Activated CD4-positive, alpha-beta T cell treated with anti-CD3 and anti-CD28 coated beads for 24 hours (primary cell): ENCODE measurements at places on chromosomes 5 and 9.

DNA sequence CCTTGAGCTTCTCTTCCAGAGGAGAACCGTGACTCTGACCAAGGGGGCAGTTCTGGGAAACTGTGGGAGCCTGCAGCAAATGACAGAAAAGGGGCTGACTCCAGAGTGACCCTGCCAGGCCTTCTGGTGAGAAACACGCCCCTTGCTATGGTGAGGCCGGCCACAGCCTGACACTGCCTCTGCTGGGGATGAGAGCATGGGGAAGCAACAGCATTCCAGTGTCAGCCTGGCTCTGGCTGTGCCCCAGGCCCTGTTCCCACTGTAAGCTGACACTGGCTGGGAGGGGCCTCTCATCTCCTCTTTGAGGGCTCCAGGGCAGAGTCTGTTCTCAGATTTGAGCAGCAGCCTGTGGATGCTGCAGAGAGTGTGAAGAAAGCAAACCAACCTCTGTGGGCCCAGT is 180.0 kb upstream of the IL12B start:
- DNase-seq, result no peak

DNA sequence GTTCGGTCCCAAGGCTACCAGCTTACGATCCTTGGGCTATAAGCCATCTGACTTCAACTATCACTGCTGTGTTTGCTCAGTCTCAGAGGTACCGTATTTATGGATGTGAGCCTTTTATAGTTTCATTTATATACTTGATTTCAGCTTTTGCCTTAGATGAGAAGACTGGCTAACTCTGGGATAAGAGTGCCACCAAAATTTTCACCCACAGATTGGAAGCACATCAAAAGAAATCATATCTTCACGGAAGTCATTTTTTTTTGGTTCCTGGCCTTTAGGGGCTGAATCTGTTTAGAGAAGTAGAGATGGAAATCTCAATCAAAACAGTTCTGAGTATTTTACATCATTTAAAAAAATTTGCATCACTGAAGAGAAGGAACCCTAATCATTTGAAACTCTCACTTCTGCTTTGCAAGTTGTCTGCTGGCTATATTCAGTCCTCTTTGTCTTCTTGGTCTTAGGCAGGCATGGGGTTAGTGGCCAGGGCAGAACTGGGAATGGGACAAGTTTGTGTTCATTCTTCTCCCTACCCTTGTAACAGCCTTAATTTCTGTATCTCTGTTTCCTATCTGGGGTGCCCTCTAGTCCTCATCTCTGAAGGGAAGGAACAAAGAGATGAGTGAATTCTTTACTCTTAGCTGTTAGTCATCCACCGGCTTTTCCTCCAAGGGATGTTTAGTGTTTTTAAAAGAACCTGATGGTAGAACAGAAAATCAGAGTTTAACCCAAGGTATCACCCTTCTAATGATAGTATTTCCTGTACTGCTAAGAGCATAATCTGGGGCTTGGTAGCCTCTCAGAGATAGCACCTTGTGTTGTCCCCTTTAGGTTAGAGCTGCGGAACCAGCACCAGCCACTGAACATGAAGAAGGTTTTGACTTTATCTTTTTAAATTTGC is 14.1 kb upstream of the TNFAIP8 start:
- DNase-seq, result no peak

- no peak for DNase-seq
These were observed 234.3 kb upstream of the TMEM161B start for GRCh38 chr5:88503041-88503345.

GRCh38 chr5:126544087-126544740 is 50.8 kb downstream of the ALDH7A1 start:
- peak; percentile 2 for DNase-seq
